ENCODE measurements at places on chromosomes 16 and 17. TPM values are rescaled to one million over a fixed set of nuclear protein-coding genes. Genes with fewer than 3 reads are reported as not detected.

DNA sequence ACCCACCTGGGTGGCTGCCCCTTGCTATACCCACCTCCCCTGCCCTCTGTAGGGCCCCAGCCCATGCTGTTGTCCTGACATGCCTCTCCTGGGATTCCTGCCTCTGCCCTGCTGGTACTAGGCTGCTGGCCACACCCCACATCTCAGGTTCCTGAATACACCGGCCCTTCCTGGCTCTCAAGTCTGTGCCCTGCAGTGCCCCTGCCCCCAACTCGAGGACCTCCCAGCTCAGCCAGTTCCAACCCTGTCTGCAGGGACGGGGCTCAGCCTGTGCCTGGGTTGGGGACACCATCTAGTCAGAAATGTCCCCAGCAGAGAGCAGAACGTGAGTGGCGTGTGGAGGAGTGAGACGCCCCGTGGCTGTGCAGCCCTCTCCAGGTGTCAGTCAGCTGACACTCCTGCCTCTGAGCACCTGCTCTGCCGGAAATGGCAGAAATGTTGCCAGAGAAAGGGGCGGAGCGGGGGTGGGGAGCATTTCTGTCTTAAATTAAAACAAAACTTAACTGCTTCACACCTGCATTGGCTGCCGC, 28.7 kb downstream of the ACSF3 start:
- ATAC-seq = peak; percentile 17

DNA sequence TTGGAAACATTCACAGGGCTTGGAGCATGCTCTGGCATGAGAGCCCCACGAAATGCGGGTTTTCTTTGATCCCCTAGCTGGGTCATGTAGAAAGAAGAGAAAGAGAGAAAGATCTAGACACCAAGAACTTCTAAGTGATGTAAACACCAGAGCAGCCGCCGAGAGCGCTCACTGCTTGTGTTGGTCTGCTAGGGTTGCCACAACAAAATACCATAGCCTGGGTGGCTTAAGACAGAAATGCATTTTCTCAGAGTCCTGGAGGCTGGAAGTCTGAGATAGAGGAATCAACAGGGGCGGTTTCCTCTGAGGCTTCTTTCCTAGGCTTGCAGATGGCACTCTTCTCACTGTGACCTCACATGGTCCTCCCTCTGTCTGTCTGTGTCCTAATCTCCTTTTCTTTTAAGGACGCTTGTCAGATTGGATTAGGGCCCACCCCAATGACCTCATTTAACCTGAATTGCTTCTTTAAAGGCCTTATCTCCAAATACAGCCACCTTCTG, 139.5 kb downstream of the CYLD start:
- ATAC-seq = no peak

GRCh38 chr16:27341549-27341948, 27.8 kb downstream of the IL4R start:
- no peak for ATAC-seq

GRCh38 chr16:30086291-30087140, 5.2 kb downstream of the TBX6 start:
- ATAC-seq = no peak

DNA sequence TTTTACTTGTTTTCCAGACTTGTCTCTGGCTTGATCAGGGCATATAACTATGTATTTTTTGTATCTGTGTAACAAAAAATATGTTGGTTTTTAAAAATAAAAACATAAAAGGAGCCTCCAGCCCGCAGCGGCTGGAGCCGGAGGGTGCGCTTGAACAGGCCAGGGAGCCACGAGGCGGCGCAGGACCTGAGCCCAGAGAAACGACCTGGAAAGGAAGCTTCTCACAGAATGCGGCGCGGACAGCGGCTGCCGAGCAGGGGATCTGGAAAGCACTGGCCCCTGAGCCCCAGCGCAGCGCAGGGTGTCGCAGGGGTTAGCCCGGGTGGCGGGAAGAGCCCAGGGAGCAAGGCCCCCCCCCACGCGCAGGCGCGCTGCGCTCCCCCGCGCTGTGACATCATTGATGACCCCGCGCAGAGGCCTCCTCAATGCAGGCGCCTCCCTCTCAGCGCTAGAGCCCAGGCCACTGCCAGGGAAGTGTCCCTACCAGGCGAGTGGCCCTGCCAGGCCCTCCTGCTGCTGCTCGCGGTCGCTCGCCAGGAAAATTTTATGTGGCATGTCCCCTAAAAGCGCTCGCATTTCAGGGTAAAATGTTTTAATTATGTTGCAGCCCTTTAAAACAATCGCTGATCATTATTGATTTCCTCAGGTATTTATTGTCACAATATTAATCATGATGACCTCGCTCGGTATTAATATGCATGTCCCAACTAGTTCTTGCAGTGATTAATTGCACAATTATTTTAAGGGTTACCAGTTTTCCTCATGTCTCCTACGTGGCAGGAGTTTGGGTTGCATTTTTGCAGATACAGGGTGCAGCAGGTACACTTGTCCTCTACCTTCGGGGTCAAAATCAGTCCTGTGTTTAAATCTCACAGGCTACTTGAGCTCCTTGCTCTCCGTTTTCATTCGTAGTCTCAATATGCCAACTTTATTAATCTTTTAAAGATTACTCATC, 134.2 kb downstream of the USP22 start:
- peak; percentile 99 for ATAC-seq

DNA sequence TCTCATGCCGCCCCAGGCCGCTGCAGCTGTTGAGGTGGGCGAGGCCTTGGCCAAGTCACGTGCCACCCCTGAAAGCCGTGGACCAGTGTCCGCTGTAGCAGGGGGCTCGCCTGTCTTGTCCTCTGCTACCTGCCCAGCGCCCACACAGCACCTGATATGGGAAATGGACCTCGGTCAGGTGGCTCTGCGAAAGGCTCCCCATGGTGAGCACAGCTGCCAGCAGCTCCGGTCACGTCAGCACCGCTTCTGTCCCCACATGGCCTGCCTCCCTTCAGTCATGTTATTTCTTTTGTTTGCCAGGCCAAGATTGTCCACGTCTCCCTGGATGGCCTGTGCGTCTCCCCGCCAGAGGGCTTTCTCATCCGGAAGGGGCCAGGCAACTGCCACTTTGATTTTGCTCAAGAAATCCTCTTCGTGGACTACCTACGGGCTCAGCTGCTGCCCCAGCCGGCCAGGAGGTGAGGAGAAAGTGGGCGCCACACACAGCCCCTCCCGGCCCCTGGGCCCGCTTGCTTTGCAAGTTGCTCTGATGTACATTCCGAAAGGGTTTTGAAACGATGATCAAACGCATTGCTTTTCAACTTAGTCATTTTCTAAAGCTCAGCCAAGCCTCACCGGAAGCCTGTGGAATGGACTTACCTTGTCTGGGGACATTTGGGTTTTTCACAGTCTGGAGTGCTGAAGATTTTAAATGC, 219.8 kb downstream of the KATNIP start:
- no peak for ATAC-seq

GRCh38 chr16:51773071-51773890, 622.2 kb upstream of the SALL1 start:
- ATAC-seq = no peak

DNA sequence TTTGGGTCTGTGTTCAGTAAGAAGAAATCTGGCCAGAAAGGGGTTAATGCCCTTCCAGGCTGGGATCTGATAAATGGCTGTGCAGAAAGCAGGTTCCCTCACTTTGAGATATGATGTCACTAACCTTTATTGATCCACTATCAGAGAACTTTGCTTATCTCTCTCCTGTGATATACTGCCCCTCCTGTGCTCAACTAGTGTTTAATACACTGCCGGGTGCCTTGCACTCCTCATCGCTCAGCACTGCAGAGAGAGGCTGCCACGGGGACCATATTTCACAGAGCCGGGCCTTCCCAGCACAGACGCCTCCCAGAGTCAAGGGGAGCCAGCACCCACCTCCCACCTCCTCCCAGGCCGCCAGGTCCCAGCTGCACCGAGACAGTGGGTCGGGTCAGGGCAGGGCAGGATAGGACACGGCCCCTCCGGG, 20.2 kb downstream of the ZFHX3 start:
- ATAC-seq = no peak

DNA sequence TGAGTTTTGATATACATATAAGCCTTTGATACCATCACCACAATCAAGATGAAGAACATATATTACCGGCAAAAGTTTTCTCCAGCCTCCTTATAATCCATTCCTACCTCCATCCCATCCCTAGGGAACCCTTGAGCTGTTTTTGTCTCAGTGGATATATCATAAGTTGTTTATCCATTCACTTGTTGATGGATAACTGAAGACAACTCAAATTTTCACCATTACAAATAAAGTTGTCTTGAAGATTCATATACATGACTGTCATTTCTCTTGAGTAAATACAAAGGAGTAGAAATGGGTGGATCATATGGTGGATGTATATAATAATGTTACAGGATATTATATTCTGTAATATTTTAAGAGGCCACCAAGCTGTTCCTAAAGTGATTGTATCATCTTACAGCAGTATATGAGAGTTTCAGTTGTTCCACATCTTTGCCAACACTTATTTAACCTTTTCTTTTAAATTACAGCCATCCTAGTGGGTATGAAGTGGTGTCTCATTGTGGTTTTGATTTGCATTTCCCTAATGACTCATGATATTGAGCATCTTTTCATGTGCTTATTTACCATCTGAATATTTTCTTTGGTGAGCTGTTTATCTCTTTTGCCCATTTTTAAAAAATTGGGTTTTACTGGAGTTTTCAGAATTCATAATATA, 17.4 kb downstream of the NF1 start:
- ATAC-seq = peak; percentile 81

DNA sequence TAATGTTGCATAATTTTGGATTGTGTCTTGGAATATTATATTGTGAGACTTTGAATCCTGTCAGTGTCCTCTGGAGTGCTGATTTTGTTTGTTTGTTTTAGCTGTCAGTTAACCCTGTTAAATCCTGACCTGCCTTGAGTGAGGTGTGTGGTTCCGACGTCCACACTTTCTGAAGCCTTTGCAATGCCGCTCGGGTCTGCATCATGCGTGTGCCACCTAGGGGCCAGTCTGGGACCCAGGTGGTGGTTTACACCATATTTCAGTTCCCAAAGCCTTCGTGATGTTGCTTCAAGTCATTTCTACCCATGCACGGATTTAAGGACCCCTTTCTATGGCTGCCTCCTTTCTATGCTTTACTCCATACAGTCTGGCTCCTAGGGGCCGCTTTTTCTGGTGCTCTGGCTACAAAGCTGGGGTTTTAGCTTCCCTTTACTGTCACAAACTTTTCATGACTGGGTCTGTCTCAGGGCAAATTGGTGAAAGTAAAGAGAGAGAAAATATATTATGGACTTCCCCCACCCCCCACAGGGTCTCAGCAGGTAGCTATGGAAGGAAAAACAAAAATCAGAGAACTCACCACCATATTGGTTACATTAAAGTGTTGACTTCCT, 11.4 kb upstream of the OR4D1 start:
- no peak for ATAC-seq

DNA sequence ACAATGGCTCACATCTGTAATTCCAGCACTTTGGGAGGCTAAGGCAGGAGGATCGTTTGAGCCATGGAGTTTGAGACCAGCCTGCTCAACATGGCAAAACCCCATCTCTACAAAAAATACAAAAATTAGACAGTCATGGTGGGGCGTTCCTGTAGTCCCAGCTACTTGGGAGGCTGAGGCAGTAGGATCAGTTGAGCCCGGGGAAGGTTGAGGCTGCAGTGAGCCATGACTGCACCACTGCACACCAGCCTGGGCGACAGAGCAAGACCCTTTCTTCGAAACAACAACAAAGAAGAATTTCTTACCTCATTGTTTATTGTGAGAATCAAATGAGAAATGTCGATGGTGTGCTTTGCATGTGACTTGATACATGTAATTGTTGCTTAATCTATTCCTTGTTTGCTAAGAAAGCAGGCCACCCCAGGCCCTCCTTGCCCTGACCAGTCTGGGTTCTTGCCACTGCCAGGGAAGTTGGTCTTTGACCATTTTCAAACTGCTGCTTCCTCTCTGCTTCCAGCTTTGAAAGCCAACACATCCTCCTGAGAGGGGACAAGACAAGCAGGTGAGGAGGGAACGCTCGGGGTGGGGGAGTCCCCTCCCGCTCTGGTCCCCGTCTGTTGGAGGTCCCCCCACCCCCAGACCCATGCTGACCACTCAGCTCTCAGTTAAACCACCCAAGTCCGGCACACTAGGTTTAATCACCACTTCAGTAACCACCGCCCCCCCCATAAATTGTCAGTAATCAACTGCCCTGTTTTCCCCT, 47.3 kb upstream of the CPNE2 start:
- no peak for ATAC-seq

DNA sequence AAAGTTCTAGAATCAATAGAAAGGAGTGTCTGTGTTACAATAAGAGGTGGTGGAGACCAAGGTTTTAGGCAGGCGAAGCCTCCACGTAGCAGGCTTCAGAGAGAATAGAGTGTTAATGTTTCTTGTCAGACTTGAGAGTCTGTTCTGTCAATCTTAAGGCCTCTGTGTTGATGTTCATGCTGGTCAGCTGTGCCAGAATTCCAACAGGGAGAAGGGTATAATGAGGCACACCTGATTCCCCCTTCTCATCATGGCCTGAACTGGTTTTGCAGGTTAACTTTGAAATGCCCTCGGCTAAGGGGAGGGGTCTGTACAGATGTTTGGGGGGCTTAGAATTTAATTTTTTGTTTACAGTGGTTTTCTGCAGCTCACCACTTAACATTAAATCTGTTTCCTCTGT, 46.0 kb downstream of the RNF112 start:
- no peak for ATAC-seq

- ATAC-seq = no peak
These were observed 1.1 kb upstream of the ZNF200 start for GRCh38 chr16:3235856-3236669.

DNA sequence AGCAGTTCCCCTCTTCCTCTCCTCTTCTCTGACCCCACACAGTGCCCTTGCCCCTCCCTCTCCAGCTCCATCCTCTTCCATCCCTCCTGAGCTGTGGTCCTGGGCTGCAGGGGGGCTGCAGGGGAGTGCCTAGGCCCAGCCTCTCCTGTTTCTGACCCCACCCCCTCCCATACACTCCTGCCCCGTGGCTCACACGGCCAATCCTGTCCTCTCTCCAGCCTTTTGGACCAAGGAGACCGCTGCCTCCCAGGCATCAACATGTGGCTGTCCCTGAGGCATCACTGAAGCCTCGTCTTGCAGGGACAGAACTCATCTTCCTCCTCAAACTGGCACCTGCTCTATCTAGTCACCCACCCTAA, 6.7 kb downstream of the CLUH start:
- no peak for ATAC-seq

DNA sequence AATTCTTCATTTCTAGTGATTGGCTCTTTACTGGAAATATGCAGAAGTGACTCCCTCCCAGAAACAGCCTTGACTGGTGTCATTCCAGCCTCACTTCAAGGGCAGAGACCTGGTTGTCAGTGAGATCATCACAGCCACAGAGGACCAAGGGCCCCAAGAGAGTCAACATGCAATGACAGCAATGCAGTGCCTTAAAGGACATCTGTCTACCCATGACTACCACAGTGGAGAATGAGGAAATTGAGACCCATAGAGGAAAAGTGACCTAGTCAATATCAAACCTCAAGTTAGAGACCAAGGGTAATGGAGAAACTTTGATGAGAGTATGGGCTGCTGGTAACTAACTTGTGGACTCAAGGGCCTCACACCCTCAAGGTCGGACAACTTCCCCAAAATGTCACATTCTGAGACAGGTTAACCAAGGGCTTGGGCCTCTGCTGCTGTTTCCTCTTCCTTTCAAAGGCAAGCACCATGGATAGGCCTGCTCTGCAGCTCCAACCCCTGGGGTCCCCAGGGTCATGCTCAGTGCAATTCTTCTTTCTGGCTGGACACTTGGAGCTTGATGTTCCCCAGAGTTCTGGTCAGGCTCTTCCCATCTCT, 11.3 kb downstream of the NOG start:
- no peak for ATAC-seq

The SP2 gene
- 3.5 TPM for total RNA-seq

The ACSF2 gene
- total RNA-seq = 3.6 TPM

The KRTAP4-9 gene
- total RNA-seq = not detected

The CCL13 gene
- total RNA-seq = not detected

The RCVRN gene
- 1.5 TPM for total RNA-seq

The MT4 gene
- total RNA-seq = not detected

The RUSF1 gene
- total RNA-seq = 82.0 TPM

The CIITA gene
- 0.64 TPM for total RNA-seq

The WNK4 gene
- 0.55 TPM for total RNA-seq

Measured in motor neuron (in vitro differentiated cells).